ENCODE measurements at places on chromosomes 1 and 21.

- DNase-seq: no peak
- no peaks in the 10 kb centered on the region for H3K36me3 ChIP-seq
- no peak overlapping the region for H3K27ac ChIP-seq
- H3K27me3 ChIP-seq: no peaks in the 10 kb centered on the region
- H3K4me1 ChIP-seq: peaks cover 2% of the 10 kb centered on the region
- no peak overlapping the region for H3K4me3 ChIP-seq
Observed at GRCh38 chr1:74478979-74479378, 33.4 kb downstream of the LRRC53 start.

- no peaks in the 10 kb centered on the region for H3K36me3 ChIP-seq
- DNase-seq: peak; percentile 3
- no peaks in the 10 kb centered on the region for H3K27me3 ChIP-seq
- no peak overlapping the region for H3K4me3 ChIP-seq
Observed at GRCh38 chr1:150902346-150902745, 15.4 kb downstream of the CTXND2 start.

DNA sequence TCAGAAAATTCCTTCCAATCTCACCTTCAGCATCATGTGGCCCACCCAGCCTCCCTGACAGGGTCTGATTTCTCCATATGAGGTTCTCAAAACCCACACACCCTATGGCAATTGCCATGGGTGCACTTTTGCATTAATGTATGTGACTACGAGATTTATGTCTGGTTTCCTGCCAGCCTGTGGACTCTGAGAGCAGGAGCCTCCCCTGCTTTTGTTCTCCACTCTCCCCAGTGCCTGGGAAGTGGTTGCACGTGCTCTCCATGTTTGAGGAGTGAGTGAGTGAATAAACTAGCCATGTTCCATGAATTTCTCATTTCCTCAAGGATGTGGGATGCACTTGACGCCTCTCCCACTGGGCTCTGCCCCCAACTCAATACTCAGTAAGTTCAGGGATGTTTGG, 91.2 kb downstream of the ACTL8 start:
- H3K27ac ChIP-seq: no peak overlapping the region
- no peak for DNase-seq

GRCh38 chr1:77044133-77044849, 174.9 kb downstream of the PIGK start:
- no peaks in the 10 kb centered on the region for H3K36me3 ChIP-seq
- no peak overlapping the region for H3K4me3 ChIP-seq
- H3K27me3 ChIP-seq: no peaks in the 10 kb centered on the region
- no peak for DNase-seq

- no peaks in the 10 kb centered on the region for H3K27me3 ChIP-seq
- no peak overlapping the region for H3K27ac ChIP-seq
- H3K4me3 ChIP-seq: no peak overlapping the region
- H3K36me3 ChIP-seq: no peaks in the 10 kb centered on the region
- no peaks in the 10 kb centered on the region for H3K4me1 ChIP-seq
Observed at GRCh38 chr21:39077876-39078275, 105.4 kb downstream of the PSMG1 start.

Measured in endodermal cell (in vitro differentiated cells).